H4 (cell line): ENCODE measurements at places on chromosomes 11 and 22. TPM values are rescaled to one million over a fixed set of nuclear protein-coding genes. Genes with fewer than 3 reads are reported as not detected.

CCDC89 gene
- not detected in 2 replicates for total RNA-seq

P2RX6 gene
- total RNA-seq = 2.0 and 4.0 TPM in 2 replicates

PICALM gene
- total RNA-seq = 66.1 and 91.1 TPM in 2 replicates

IFITM10 gene
- 1.4 and 2.0 TPM in 2 replicates for total RNA-seq

C22orf42 gene
- total RNA-seq = not detected in 2 replicates

OR2AG2 gene
- total RNA-seq = 0.06 and 0.84 TPM in 2 replicates

HIC2 gene
- 0.58 and 0.62 TPM in 2 replicates for total RNA-seq

DNA sequence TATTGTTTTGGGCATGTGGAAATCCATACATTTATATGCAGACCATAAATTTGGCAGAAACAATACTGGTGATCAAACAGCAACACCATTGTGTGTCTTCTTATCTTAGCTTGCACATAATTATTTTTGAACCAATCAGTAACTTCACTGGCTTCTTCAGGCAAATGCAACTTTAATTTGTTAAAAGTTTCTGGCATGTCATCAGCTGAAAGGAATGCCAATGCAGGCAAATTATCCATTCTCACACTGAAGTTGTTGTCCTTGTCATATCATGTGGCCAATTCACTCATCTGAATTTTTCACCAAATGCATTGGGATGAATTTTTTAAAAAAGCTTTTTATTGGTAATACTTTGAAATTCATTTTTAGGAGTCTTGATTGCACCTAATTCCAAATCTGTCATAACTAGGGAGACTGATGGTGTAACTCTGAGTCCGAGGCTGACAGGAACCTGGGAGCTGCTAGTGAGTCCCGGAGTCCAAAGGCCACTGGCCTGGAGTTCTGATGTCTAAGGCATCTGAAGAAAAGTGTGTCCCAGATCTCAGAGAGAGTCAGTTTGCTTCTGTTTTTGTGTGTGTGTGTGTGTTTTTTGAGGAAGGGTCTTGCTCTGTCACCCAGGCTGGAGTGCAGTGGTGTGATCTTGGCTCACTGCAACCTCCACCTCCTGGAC lies 17.4 kb upstream of the OR10V1 start:
- no peak for DNase-seq

DNA sequence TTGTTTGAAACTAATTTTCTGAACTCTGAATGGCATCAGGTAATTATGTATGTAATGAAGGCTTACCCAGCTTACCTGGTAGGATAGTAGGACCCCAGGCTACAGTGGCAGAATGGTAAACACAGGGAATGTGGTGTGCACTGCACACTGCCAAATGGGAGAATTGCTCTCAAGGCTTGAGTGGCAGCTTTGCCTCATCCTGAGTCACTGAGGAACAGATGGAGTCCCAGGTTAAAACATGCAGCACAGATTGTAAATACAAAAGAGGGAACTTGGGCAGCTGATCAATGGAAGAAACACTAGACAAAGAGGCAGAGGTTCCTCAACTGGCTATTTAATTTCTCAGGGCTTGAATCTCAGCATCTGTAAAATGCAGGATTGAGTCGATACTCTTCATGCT lies 24.4 kb downstream of the GPR83 start:
- DNase-seq = no peak

DNA sequence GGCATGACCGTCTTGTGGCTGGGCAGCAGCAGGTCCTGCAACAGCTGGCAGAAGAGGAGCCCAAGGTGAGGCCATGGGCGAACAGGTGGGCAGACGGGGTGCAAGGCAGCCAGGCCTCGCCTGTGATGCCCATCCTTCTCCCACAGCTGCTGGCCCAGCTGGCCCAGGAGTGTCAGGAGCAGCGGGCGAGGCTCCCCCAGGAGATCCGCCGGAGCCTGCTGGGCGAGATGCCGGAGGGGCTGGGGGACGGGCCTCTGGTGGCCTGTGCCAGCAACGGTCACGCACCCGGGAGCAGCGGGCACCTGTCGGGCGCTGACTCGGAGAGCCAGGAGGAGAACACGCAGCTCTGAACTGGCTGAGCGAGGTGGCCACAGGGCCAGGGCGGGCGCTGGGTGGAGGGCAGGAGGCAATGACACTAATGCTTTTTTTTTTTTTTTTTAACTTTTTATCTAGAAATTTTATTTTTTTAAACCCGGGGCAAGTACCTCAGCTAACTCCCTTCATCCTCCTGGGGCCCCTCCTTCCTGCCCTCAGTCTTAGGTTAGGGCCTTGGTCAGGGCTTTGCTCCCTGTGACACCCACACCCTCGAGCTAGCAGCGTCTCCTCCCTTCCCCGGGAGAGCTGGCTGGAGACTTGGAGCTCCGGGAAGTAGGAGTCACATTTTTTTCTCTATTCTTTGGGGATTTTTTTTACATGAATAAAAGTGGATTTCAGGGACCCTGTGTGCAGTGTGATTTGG lies 16.0 kb downstream of the PLCB3 start:
- DNase-seq = no peak

- DNase-seq = no peak
Observed at GRCh38 chr11:73204711-73205121, 13.4 kb upstream of the P2RY2 start.

DNA sequence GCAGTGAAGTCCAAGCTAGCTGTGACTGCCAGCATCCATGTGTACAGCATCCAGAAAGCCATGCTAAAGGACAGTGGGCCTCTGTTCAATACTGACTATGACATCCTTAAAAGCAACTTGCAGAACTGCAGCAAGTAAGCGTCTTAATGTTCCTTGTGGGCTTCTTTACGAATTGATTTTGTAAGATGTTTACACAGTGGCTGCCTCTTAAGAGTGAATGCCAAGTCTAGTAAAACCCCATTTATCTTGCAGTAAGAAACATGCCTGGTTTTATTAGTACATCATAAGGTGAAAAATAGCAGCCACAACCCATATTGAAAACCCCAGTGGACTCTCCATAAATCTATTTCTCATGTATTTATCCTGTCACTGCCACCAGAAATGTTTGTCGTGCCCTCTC lies 20.5 kb downstream of the POLD3 start:
- DNase-seq = no peak

DNA sequence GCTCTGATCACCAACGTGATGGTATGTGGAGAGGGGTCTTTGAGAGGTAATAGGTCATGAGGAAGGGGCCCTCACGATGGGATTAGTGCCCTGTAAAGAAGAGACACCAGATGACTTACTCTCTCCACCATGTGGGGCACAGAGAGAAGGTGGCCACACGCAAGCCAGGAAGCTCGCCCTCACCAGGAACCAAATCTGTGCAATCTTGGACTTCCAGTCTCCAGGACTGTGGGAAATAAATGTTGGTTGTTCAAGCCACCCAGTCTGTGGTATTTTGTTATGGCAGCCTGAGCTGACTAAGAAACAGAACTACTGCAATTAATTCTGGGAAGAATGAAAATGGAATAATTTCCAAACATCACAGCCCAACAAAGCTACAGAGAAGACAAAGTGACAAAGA lies 117.5 kb downstream of the SNX19 start:
- DNase-seq = no peak

GRCh38 chr11:108097179-108097578 lies 24.2 kb upstream of the ACAT1 start:
- no peak for DNase-seq

GRCh38 chr11:120839846-120840402 lies 184.0 kb upstream of the TBCEL start:
- DNase-seq = no peak

GRCh38 chr11:72370201-72370600 lies 64.1 kb downstream of the CLPB start:
- no peak for DNase-seq

DNA sequence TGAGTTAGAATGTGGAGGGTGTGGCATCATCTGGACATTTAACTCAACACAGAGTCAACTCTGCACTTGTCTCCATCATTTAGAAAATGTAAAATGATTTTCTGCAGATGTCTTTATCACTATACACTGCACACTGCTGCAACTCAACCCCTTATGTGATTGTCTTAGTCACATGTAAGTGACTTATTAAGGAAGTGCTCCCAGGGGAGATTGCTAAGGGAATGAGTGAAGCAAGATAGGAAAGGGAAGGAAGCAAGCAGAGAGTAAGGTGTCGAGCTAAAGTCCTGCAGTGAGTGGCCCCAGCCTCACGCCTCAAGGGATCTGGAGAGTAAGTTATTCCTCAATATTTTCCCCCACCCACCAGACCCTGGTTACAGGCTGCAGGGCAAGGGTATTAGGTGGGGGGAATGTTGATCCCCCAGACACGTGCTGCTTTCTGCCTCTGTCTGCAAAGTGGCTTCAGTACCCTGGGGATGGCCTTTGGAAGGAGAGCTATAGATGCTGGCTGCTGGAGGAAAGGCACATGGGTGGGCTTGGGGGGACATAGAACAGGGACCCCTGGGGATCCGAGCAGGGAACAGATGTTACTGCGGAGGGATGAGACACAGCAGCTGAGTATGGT lies 7.2 kb upstream of the CBX6 start:
- no peak for DNase-seq

GRCh38 chr11:45180848-45181192 lies 34.4 kb downstream of the PRDM11 start:
- DNase-seq = peak; percentile 78

GRCh38 chr22:44209343-44209742 lies 28.6 kb downstream of the PARVG start:
- DNase-seq = no peak

- no peak for DNase-seq
Observed at GRCh38 chr11:123427405-123427804, 2.7 kb upstream of the GRAMD1B start.

DNA sequence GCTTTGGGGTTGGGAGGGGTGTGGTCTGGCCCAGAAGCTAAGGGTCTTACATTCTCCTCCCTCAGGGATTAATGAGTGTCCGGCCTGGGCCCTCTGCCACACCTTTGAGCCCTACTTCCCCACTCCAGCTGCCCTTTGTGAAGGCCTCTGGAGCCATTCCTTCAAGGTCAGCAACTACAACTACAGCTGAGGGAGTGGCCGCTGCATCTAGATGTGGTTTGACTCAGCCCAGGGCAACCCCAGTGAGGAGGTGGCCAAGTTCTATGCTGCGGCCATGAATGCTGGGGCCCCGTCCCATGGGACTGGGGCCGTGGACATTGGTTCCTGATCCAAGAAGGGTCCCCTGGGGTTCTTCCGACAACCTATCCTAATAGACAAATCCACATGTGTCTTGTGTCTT lies 14.3 kb upstream of the FOLR1 start:
- DNase-seq = no peak

DNA sequence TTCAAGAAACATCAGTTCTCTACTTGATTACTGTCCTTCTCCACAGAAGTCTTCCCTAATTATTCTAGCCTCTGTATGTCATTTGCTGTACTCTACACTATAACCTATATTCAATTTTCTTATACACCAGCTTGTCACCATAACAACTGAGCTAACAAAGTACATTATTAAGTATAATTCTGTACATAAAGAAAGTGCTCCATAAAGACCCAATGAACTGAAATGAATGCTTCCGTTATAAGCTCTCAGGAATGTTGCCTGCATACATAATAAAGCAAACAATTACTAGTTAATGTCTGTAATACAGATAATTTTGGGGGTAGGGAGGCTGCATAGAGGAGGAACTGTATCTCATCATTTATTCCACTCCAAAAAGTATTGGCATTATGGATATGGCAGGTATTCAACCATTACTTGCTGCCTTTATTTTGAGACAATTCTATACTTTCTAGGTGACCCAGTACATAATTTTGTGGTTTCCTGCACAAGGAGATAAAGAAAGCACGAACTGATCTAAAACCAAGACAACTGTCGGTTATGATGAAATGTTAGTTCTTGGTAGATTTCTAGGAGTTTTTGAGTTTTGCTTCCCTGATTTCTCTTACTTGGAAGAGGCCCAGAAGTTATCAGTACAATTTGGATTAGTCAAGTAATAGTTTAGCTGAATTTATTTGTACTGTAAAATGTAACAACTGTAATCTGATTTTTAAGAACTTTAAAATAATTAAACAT lies 202.5 kb downstream of the SBF2 start:
- DNase-seq = no peak

GRCh38 chr22:31447337-31447736 lies 42.3 kb downstream of the EIF4ENIF1 start:
- DNase-seq = no peak

DNA sequence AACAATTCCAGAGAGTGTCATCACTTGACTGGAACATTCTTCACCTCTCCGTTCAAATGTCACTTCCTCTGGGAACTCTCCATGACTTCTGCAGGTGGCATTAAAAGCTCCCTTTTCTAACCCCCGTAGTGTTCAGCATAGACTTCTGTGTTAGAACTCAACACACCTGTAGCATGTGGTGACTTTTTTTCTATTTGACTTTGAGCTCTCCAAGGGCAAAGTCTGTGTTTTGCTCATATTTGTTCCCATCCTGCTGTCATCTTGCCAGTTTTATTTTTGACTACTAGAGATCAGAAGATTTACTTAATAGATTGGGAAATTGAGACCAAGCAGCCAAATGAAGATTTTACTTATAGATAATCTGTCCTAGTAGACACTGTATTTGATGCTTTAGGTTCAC lies 367.1 kb downstream of the INSC start:
- no peak for DNase-seq

DNA sequence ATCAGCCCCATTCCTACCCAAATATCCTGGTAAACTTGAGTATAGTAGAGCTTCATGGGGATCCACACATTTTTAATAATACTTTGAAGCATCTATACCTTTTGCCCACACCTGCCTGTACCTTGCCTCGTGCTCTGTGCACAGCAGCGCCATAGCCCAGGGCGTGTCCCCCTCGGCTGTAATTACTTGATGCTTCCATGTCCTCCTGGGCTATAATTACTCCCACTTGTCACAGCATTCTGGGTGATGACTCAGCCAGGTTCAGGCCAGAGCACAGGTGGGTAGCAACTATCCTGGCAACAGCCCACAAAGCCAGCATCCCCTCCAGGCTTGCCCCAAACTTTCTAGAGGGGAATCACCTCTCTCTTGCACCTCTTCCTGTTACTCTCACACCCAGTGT lies 23.7 kb upstream of the SLC36A4 start:
- DNase-seq = no peak

DNA sequence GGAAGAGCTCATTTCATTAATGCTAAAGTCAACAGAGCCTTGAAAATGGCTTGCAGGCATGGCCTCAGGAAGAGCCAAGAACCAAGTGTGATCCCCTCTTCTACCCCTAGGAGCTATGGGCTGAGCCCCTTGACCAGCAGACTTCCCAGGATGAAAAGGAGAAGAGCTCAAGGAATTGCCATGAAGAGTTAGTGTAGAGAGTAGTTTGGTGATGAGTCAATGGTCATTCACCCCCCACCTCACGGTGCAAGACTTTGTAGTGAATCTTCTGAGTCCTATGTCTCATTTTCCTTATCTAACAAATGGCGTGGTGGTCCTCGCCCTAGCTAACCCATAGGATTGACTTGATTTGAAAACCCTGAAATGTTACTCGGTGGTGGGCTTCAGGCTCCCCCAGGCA lies 422.4 kb upstream of the CADM1 start:
- no peak for DNase-seq

DNA sequence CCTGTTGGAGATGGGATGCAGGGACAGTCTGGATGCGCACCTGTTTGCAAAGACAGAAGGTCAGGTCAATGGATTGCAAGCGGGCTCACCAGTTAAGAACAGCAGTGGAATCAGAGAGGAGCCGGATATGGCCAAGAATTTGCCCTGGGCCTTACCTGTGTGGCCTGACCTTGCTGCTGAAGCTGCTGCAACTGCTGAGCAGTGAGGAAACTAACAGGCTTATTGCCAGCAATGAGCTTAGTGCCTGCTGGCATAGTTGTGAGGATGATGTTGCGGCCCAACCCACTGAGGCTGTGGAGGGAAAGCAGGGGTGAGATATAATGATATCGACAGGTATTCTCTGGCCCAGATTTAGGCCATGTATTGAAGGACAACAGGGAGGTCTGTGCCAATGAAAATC lies 30.6 kb downstream of the NFRKB start:
- no peak for DNase-seq
